ENCODE measurements at places on chromosomes 16 and 17.

GRCh38 chr17:75205793-75206163 lies 299 bp downstream of the NUP85 start:
- DNase-seq, result no peak

GRCh38 chr16:57514791-57515600 lies 21.4 kb downstream of the CCDC102A start:
- DNase-seq, result no peak

- DNase-seq, result no peak
These were observed 17.9 kb downstream of the TPSD1 start for GRCh38 chr16:1273816-1274215.

GRCh38 chr17:73401911-73402310 lies 90.1 kb upstream of the CDC42EP4 start:
- no peak for DNase-seq

- no peak for DNase-seq
These were observed 26.3 kb upstream of the NACA2 start for GRCh38 chr17:61617330-61617729.

Measured in stimulated activated CD4-positive, alpha-beta T cell treated with anti-CD3 and anti-CD28 coated beads, Interleukin-12 subunit alpha, Interleukin-12 subunit beta, amount 100 ng/mL, for 4 hours (primary cell).